ENCODE measurements at places on chromosomes 13 and 19.

- no peak for DNase-seq
These were observed 217.9 kb downstream of the VWA8 start for GRCh38 chr13:41742917-41743552.

GRCh38 chr13:46983881-46984280 lies 87.0 kb upstream of the HTR2A start:
- no peak for DNase-seq

DNA sequence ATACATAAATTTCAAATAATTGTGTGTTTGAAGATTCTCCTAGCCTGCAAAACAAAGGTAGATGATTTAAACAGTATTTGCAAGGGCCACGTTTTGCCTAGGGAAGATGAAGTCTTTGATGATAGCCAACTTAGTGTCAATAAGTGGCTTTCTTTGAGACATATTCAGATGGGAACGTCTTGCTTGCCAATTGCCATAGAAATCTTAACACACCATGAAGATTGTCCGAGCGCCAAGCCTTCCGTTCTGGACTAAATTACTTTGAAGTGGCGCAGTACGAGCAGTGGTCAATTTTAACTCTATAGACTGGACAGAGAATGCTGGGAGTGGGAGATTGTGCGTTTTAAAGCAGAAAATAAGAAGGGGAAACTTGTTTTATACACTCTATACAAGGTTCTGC lies 9.9 kb downstream of the ZIC5 start:
- DNase-seq, result no peak

- DNase-seq, result no peak
These were observed 346.6 kb downstream of the TSHZ3 start for GRCh38 chr19:31002518-31003244.

DNA sequence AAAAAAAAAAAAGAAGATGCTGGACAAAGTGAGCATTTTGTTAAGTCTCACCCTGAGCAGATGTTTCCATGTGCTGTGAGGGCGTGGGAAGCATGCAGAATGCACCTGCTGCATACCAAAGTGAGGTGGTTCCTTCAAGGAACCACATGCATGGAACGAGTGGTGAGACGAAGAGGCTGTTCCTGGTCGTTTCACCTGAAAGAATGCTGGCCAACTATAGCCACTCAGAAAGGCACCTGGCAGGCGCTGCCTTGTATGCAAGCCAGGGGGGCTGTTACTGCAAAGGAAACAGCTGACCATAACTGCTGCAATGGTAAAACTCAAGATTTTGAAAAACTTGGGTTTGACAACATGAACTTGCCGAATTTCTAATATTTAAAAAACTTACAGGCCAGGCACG lies 14.7 kb downstream of the MIER2 start:
- no peak for DNase-seq

DNA sequence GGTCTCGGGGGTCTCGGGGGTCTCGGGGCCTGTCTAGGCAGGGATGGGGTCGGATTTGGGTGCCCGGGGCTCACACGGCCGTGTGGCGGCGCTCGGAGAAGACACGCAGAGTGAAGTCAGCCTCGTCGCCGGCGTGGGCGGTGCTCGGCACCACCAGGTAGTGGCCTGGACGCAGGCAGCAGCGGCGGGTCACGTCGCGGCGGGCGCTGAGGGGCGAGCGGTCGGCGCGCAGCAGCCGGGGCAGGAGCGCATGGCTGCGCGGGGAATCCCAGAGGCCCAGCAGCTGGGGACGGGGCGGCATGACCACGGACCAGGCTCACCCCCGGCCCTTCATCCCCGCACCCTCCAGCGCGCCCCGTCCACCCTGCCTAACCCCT lies 8.2 kb downstream of the CAPN12 start:
- DNase-seq, result no peak

GRCh38 chr13:41384749-41385503 lies 72.4 kb upstream of the RGCC start:
- no peak for DNase-seq

GRCh38 chr13:98838776-98839175 lies 86.3 kb upstream of the SLC15A1 start:
- no peak for DNase-seq

GRCh38 chr13:106967391-106967790 lies 399.5 kb upstream of the ARGLU1 start:
- DNase-seq, result no peak

DNA sequence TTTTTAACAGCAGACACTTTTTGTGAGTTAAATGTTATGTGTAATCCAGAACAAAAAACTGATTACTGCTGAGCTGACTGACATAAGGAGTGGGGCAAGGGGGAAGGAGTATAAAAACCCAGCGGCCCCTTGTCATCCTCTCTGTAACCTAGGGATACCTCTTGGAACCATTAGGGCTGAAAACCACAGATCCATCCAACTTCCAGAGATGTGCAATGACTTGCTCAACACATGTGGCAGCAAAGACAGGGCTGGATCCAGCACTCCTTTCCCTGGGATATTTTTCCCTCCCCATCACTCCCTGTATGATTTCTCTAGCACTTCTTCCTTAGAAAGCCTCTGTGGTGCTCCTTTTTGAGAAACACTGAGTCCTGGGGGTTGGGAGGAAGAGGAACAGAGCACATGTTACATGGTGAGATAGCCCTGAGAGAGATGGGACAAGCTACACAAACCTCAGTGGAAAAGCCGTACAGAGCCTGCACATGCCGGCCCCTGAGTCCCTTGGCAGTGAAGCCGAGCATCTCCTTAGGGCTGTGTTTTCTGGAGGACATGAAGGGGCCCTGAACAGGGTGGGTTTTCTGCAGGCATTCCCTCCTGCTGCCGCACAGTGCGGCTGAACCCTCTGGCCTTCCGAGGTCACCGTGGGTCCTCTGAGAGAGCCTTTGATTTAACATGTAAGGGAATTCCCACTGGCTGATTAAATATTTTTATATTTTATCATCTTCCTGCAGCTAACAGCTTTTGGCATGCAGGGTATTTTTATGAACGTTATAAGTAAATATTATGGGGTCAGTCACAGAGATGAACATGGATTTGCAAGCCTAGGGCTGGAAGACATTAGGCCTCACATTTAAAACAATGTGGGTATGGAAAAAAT lies 219.9 kb downstream of the COG6 start:
- no peak for DNase-seq

DNA sequence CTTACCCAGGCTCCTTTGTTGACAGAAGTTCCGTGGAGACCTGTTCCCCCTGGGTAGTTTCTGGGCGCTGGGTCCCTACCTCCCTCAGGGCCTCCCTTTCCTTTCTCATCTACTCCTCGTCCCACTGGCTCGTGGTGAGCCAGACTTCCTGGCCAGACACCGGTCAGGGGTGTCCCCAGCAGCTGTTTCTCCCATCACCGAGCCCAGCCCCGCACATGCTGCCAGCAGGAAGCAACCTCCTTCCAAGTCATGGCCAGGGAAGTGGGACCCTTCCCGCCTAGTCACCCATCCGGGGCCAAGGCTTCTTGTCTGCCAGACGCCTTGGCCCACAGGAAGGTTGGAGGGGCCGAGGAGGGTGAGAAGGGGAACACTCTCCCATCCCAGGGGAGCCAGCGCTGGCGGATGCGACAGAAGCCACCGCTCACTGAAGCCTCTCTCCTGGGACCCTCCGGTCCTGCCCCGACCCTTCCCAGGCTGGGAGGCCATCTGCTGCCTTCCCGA lies 5.7 kb downstream of the PAK4 start:
- DNase-seq, result no peak

DNA sequence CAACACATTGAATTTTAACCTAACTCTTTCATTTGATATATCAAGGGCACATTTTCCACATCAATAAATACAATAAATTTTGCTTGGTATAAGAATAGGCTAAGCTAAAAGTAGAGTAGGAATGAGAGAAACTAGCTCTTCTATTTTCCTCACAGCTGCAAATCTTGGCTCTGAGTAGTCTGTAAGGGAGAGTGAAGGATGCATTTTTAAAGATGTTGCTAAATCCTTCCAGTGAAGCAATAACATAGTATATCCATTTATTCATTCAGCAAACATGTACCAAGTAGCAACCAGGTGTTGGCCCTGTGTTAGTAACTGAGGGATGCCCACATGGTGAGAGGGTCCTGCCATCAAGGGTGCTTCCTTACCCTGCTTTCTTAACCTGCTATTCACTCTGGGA lies 799.9 kb downstream of the PCDH9 start:
- DNase-seq, result no peak

DNA sequence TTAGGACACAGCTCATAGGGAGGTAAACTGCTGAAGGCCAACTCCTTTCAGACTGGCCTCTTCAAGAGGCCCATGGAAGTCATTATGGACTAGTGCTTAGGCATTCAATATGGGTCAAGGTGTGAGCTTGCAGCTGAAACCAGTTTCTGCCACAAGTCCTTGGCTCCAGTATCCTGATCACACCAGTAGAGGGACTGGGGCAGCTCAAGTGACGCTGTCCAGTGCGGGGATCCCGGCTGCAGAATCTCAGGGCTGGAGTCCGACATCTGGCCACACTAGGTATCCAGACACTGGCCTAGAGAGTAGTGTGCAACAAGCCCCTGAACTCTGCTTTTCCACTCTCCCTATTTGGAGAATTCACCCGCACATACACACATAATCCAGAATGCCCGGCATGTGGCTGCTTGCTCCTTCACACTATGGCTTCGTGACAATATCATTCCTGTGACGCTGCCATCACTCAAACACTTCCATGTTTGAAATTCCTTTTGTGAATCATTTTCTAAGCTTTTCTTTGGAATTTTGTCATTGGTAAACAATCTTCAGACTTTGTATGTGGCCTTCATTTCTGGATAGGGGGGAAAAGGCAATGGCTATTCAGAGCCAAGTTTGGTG lies 425.1 kb downstream of the EFNB2 start:
- DNase-seq, result no peak

GRCh38 chr19:4815426-4816201 lies 15.9 kb downstream of the TICAM1 start:
- DNase-seq, result peak; percentile 51

GRCh38 chr19:4638828-4639530 lies at the start of gene TNFAIP8L1:
TSS of gene TNFAIP8L1 (plus strand) at chr19:4639516. CDS start at chr19:4651870, 12,354 bp downstream.
- DNase-seq, result peak; percentile 99

DNA sequence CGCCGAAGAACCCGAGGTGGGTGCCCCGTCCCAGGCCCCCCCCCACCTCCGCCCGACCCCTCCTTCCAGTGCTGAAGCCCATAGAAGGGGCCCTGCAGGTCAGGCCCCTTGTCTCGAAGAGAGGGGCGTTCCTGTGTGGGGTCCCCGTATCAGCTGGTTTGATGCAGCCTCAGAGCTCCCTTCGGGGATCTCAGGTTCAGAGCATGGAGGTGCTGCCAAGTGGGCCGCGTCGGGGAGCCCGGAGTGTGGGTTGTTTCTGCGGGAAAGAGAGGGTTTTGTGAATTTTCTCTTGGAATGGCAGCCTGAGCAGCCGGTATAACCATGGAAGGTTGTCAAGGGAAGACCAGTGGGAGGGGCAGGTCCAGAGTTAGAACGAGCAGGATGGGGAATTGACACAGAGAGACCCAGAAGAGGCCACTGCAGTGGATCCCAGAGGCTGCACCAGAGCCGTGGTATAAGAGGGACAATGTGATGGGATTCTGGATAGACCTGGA lies 384 bp downstream of the TRAPPC2B start:
- no peak for DNase-seq

GRCh38 chr19:43545981-43546380 lies 13.0 kb downstream of the ZNF575 start:
- DNase-seq, result no peak
